Chondrocyte (in vitro differentiated cells): ENCODE measurements at places on chromosomes 6 and 20. TPM values are rescaled to one million over a fixed set of nuclear protein-coding genes. Genes with fewer than 3 reads are reported as not detected.

The MYMX gene
- total RNA-seq = not detected in 3 replicates

The VGLL2 gene
- not detected in 3 replicates for total RNA-seq

The KHDC1L gene
- total RNA-seq = not detected in 3 replicates

- no peak for DNase-seq
Measured at GRCh38 chr6:107666084-107666980, 157.8 kb downstream of the SCML4 start.

- no peak for DNase-seq
Measured at GRCh38 chr6:125746019-125746414, 3.4 kb upstream of the HEY2 start.

DNA sequence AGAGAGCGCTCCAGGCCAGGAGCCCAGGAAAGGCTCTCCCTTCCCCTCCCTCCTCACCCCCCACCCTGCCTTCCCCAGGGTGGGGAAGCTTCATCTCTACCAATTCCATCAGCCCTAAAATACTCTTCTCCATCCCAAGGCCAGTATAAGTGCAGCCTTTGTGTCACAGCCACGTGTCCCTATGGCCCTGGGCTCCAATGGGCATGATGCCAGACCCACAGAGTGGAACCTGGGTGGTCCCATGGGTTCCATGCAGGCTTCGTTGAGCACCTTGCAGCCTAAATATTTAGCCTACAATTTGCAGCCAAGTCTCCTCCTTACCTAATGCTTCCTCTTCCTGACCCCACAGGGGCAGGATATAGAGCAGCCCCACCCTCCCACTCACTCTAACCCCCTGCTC, 976 bp upstream of the MATN4 start:
- no peak for DNase-seq

The PKIB gene
- total RNA-seq = 42.1 to 50.9 TPM (median 44.3 TPM) in 3 replicates

The CCN6 gene
- total RNA-seq = not detected in 3 replicates

The ARMC12 gene
- 1.8 to 1.9 TPM (median 1.8 TPM) in 3 replicates for total RNA-seq

DNA sequence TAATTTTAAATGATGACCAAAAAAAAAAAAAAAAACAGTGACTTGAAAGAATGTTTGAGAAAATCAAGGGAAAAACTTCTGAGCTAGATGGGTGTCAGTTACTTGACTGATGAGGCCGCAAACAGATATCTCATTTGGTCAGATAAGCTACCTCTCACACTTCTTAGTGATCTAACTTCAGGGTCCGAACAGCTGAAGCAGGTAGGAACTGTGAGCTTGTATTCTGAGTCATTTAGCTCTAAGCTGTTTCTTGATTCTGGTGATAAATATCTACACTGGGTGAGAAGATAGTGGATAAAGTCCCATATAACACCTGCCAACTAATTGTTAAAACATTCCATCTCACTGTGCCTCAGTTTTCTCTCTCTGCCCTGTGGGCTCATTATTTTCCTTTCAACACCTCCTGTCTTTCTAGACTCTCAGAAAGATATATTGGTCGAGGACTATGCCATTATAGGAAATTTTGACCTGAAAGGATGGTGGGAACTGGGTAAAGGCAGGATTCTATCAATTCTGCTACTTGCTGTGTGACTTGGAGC, 7.7 kb downstream of the KIF3B start:
- DNase-seq = no peak

The EDEM2 gene
- 21.0 to 25.5 TPM (median 22.4 TPM) in 3 replicates for total RNA-seq

DNA sequence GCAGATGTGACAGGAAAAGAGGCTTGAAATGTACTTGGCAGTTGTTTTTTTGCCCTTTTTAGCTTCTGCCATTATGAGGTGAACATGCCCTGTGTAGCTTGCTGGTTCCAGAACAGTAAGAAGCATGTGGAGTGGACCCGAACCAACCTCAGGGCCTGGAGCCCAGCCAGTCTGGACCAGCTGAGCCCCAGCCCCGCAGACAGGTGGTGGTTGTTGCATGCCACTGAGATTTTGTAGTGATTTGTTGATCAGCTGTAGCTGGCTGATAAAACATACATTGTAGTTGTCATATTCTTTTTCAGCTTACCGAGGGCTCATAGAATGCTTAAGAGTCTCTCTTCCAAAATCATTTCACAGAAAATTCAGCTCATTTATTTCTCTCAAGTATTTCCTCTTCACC, 182.2 kb downstream of the FARS2 start:
- no peak for DNase-seq
